Endodermal cell (in vitro differentiated cells): ENCODE measurements at places on chromosomes 13 and 19. TPM values are rescaled to one million over a fixed set of nuclear protein-coding genes. Genes with fewer than 3 reads are reported as not detected.

DNA sequence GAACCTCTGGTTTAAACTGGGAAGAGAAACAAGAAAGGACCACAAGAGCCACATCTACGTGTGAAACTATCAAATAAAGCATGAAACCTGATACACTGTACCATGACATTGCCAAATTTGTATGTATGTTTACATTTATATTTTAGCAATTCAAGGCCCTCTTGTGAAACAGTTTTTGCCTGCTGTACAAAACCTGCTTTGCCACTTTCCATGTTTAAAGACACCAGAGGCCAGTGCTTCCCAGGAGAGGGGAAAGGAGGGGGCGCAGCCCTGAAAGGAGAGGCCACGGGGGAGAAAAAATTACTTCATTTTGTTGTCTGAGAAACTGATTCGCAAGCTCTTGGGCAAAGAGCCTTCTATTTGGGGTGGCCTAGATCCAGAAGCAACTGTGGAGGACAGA is 124.8 kb downstream of the DCLK1 start:
- no peaks in the 10 kb centered on the region for H3K4me1 ChIP-seq
- no peak overlapping the region for H3K27ac ChIP-seq
- H3K4me3 ChIP-seq, result no peak overlapping the region

Gene ZNF729
- not detected in 2 replicates for total RNA-seq

- no peaks in the 10 kb centered on the region for H3K4me1 ChIP-seq
- H3K27ac ChIP-seq, result no peak overlapping the region
- no peaks in the 10 kb centered on the region for H3K27me3 ChIP-seq
- H3K36me3 ChIP-seq, result no peaks in the 10 kb centered on the region
Measured at GRCh38 chr13:97376981-97377380, 57.0 kb upstream of the RAP2A start.

- no peak overlapping the region for H3K27ac ChIP-seq
- no peak for DNase-seq
- H3K4me3 ChIP-seq, result no peak overlapping the region
- H3K36me3 ChIP-seq, result no peaks in the 10 kb centered on the region
- H3K27me3 ChIP-seq, result no peaks in the 10 kb centered on the region
- peaks cover 10% of the 10 kb centered on the region for H3K4me1 ChIP-seq
Measured at GRCh38 chr13:93776936-93777335, 550.3 kb downstream of the GPC6 start.

DNA sequence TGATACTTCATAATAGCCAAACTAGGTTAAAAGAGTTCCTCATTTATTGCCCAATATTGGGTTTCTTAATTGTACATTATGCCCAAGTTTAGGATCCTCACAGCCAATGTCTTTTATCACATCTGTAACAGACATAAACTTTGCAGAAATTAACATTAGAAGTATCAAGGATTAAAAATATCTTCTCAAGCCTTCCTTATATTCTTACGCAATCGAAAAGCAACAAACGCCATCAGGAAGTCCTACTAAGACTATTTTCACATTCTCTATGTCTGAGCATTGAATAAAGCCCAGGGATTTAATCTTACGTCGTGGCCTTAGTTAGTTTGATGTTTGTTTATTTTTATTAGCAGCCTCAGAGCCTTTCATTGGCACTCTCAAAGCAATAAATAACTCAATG is 1660.4 kb upstream of the MIR17HG start:
- no peak for DNase-seq
- H3K4me3 ChIP-seq, result no peak overlapping the region
- H3K27me3 ChIP-seq, result no peaks in the 10 kb centered on the region
- peaks cover 4% of the 10 kb centered on the region for H3K4me1 ChIP-seq
- no peaks in the 10 kb centered on the region for H3K36me3 ChIP-seq

GRCh38 chr13:34155931-34156607 is 338.1 kb downstream of the RFC3 start:
- no peaks in the 10 kb centered on the region for H3K27me3 ChIP-seq
- H3K27ac ChIP-seq, result no peak overlapping the region
- DNase-seq, result peak; percentile 53
- peaks cover 26% of the 10 kb centered on the region for H3K4me1 ChIP-seq
- no peak overlapping the region for H3K4me3 ChIP-seq

GRCh38 chr19:29239213-29239776 is 26.3 kb upstream of the UQCRFS1 start:
- no peak overlapping the region for H3K27ac ChIP-seq
- DNase-seq, result no peak
- H3K36me3 ChIP-seq, result no peaks in the 10 kb centered on the region
- H3K27me3 ChIP-seq, result no peaks in the 10 kb centered on the region
- no peaks in the 10 kb centered on the region for H3K4me1 ChIP-seq

Gene CGB7
- total RNA-seq, result 1.5 and 1.7 TPM in 2 replicates

Gene F7
- total RNA-seq, result 2.9 to 4.7 TPM (median 4.0 TPM) in 3 replicates

Gene NALCN
- 0.05 and 0.11 TPM in 2 replicates for total RNA-seq

DNA sequence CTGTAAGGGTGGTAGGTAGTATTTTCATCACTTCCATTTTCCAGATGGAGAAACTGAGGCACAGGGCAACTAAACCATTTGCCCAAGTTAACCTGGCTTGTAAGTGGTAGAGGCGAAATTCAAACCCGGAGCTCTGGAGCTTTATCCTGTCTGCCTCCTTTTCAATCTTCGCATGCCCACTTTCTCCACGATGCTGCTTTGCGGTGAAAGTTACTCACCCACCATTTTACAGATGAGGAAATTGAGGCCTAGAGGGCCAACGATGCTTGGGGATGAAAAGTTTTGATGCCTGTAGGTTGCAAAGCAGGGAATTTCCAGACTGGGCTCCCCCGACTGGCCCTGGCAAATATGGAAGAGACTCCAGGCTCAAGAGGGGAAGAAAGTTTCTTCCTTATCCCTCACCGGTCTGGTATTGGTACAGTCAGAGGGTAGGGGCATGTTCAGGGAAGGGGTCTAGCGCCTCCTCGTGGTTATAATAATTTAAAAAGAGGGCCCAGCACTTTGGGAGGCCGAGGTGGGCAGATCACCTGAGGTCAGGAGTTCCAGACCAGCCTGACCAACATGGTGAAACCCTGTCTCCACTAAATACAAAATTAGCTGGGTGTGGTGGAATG is 1.9 kb upstream of the SH2D3A start:
- no peak overlapping the region for H3K4me3 ChIP-seq
- no peak overlapping the region for H3K27ac ChIP-seq
- DNase-seq, result peak; percentile 74
- no peaks in the 10 kb centered on the region for H3K36me3 ChIP-seq

- peaks cover 46% of the 10 kb centered on the region for H3K36me3 ChIP-seq
- no peaks in the 10 kb centered on the region for H3K4me1 ChIP-seq
- no peaks in the 10 kb centered on the region for H3K27me3 ChIP-seq
- H3K4me3 ChIP-seq, result no peak overlapping the region
- H3K27ac ChIP-seq, result no peak overlapping the region
Measured at GRCh38 chr13:95216182-95216581, 85.1 kb downstream of the ABCC4 start.

Gene APOC4
- total RNA-seq, result not detected in 3 replicates

Gene S1PR4
- not detected in 2 replicates for total RNA-seq

DNA sequence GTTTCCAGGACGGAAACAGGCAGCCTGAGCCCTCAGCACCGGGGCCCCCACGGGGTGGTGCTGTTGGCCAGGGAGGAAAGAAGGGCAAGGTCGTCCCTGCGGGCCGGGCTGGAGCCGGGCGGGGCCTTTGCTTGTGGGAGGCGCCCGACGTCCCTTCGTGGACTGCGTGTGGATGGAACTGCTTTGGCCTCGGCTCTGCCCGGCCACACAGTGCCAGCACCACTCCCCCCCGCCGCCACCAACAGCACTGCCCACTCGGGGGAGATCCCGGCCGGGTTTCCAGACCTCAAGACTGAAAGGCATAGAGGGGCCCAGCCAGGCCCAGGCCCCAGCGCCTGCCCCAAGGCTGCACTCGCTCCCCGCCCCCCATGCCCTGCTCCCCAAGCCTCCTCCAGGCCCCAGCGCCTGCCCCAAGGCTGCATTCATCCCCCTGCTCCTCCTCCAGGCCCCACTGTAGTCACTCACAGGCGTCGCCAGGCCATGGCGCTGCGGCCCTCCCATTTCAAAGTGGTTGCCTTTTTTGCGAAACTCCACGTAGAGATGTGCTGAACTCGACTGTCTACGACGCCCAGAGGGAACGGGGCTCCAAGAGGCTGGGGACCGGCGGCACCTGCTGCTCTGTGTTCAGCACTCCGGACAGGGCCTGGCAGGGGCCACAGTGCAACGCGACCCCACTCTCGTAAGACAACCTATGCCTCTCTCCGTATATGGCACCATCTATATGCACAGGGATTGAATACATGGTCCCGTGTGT is 22.5 kb downstream of the C13orf46 start:
- no peak overlapping the region for H3K4me3 ChIP-seq
- no peaks in the 10 kb centered on the region for H3K27me3 ChIP-seq
- H3K36me3 ChIP-seq, result no peaks in the 10 kb centered on the region
- DNase-seq, result peak; percentile 87
- H3K27ac ChIP-seq, result no peak overlapping the region

- no peak within 1 kb of the TSS for H3K4me3 ChIP-seq
- peak; percentile 77 for DNase-seq
- H3K27ac ChIP-seq, result no peak within 1 kb of the TSS
- H3K4me1 ChIP-seq, result no peaks in the 10 kb centered on the region
- H3K27me3 ChIP-seq, result no peaks in the 10 kb centered on the region
- no peaks in the 10 kb centered on the region for H3K36me3 ChIP-seq
Measured at GRCh38 chr19:4518345-4519171, at the start of gene PLIN4. Gene PLIN4 (minus strand): TSS chr19:4518486. CDS start chr19:4518272, 214 bp downstream.
